Substantia nigra (tissue), 51 donors: ENCODE measurements at places on chromosomes 16 and 17.

DNA sequence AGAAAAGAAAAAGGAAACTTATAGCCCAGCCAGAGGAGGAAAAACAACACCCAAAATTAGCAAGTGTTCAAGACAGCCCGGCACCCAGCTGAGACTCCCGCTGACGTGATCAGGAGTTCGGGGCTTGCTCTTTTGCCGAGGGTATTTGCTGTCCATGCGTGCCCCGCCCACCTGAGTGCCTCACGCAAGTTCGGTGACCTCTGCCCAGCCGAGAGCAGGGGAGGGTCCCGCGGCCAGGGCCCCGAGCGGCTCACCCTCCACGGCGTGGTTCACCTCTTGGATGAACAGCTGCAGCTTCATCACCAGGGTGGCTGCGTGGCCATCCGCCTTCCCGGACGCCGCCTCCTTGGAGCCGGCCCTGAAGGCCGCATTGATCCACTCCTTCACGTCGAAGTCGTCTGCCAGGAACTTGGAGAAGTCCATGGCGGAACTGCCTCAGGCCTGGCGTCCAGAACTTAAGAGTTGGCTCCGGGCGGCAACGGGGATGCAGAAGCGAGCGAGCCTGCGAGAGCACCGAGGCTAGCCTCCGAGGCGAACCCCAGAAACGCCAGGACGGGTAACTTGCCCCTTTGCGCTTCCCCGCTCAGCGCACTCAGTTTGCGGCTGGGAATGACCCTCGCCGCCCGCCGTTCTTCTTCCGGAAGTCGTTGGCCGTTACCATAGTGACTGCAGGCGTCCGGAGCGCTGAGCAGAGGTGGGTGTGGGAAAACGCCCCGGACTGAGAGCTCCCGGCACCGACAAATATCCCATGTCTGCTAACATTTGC, at the start of gene COG7:
COG7 (minus strand) TSS at position 618 of the 766 bp plus-strand sequence; CDS start at position 423, 195 bp downstream.
- DNase-seq: peak; percentile 73

DNA sequence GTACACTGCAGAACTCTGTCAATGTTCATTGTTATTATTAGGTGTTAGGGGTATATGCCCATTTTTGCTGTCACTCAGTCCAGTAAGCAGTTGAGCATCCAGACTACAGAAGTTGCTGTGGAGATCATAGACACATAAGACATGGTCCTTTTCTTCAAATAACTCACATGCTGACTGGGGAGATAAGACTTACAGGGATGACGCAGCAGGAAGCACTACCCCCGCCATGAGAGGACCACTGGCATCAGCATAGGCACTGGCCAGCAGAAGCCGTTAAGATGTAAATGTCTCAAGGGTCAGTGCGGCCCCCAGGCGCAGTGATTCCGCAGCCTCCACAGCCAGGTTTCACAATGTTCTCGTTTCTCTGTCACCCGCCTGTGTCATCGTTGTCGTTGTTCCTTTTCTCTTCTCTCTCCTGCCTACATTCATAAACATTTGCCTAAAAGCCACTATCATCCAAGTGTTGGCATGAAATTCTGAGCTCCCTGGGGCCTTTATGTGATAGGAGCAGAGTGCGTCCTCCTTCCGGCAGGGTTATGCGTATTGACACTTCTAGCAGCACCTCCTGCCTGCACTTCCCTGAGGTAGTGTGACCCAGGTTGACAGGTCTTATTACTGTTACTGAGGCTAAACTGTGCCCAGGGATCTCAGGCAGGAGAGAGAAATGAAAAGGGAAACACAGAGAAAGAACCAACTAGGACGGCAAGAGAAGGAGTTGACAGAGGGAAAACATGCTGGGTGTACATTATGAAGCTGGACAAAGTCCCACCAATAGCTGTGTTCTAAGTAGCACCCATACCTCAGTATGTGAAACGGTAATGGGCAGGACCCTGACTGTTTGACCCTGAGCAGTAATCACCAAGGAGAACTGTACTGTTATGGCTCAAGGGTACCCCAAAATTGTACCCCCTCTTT, 17.9 kb downstream of the TANGO6 start:
- DNase-seq: no peak

GRCh38 chr16:11088074-11088730, 143.8 kb downstream of the CLEC16A start:
- no peak for DNase-seq

DNA sequence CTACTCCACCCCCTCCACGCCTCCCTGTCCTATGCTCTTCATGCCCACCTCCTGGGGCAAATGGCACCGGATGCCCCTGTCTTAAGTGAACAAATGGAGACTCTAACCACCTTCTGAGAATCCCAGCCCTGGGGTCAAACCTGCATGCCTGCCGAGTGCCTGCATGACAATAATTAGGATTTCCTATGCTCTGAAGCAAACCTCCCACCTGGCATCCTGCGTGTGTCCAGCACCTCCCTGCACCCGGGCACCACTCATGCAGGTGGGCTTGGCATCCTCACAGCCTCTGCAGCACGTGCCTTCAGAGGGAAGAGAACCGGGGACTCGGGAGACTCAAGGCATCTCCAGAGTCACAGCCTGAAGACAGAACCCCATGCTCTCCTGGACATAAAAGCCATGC, 11.2 kb upstream of the KIFC3 start:
- DNase-seq: no peak

GRCh38 chr16:89345642-89346150, 128.2 kb downstream of the ZNF778 start:
- no peak for DNase-seq
